ENCODE measurements at places on chromosomes 13 and 19.

DNA sequence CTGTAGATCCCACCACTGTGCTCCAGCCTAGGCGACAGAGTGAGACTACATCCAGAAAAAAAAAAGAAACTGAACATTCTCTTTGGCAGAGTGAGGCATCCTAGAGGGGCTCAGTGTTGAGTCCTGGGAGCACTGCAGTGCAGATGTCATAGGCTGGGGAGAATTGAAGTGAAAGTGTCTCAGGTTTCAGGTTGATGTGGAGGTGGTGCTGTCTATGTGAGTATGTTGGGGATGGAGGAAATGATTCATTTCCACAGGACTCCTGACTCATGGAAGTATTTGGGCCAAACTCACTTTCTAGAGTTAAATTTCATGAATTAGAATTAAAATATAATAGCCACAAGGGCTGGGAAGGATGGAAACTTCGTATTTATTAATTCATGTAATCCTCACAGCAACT, 134.4 kb upstream of the TSC22D1 start:
- no peak for DNase-seq

GRCh38 chr19:46631481-46631880, 4.5 kb downstream of the GNG8 start:
- no peak for DNase-seq

GRCh38 chr13:50132904-50133357, 117.7 kb downstream of the KCNRG start:
- no peak for DNase-seq

DNA sequence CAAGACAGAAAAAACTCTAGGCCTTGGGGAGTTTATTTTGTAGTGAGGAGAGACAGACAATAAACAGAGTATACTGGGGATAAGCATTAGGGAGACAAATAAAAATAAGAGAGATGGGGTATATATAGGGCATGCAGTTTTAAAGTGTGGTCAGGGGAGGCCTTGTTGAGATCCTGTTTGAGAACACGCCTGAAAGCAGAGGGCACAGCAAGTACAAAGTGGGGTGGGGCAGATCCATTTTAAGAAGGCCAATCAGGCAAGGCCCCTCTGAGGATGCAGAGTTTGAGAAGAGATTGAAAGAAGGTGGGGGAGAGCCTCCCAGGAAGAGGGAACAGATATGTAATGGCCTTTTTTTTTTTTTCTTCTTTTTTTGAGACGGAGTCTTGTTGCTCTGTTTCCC, 2.1 kb downstream of the PPP2R1A start:
- no peak for DNase-seq

- DNase-seq: no peak
These were observed 18.4 kb downstream of the ADGRL1 start for GRCh38 chr19:14187561-14187960.

DNA sequence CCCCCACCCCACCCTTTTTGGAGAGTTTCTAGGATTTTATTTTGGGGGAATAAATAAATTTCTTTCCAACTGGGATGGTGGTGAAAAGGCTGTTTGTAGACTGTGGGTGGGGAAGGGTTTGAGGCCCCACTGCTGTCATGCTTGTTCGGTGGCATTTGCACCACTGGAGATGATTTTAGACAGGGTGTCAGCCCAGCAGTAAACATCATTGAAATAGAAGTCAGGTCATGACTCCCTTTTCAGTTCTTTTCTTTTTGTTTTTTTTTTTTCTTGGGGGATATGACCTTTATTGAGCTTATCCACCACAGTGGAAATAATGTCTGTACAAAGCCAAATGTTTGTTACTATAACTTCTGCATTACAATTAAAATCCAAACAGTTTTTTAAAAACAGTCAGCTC, 14.1 kb downstream of the UBAC2 start:
- DNase-seq: no peak

GRCh38 chr19:28960986-28961705, 251.8 kb downstream of the UQCRFS1 start:
- no peak for DNase-seq

DNA sequence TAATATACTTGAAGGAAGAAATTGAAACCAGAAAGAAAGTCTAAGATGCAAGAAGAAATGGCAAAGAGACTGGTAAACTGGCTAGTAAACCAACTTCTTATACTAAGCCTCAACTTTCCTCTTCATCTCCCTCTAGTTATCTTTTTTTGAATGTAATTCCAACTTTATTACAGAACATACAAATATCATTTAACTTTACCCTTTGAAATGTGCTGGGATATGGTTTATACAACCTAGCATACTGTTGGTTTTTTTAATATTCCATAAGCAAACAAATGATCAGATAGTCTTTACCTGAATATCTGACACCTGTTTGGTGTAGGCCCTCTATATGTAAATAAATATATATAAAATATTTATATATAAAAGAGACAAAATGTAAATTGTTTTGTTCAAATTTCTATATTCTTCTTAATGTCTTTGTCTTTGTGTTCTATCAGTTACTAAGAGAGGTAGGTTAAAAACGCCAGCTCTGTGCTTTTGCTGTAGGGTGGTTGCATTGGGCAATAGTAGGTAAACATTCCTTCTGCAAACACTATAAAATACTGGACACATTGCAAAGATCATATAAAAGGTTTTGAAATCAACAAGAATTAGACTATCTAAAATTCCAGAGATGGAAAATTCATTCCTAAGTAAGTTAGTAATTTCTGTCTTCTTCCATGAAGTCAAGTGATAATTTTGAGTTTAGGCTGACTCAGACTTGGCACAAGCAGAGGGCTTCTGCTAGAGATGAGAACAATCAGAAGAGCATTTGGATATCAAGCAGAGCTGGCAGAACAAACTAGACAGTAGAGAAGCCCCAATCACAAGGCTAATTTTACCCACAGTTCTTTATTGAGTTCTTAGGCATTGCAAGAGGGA, 383.3 kb downstream of the RFC3 start:
- DNase-seq: no peak

DNA sequence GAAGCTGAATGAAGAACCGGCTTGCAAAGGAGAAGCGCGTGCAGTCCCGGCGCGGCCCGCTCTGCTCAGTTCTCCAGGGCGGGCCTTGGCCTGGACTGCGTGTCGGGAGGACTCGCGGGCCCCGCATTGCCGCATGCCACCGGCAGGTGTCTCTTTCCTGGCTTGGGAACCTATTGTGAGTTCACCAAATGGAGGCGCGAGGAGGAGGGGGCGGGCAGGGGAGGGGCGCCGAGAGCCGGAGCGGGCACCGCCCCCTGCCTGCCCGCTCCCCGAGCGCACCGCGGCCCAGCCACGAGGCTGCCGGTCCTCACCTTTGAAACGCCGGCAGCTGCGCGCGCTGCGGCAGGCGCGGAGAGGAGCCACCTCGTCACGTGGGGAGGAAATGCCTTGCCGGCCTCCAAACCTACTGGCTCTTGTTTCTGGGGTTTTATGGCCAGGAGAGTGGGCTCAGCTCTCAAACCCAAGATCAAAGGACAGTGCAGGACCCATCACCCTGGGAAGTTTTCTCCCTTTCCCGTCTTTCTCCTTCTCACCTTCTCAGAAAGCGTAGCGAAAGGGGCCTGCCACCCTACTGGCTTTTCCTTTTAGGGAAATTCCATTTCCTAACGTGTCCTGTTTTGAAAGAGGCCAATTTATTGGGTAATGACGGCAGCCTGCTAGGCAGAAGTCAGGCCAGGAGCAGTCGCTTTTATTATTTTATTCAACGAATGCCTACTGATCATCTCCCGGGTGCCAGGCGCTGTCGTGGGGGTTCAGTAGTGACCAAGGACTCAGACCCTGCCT, 13.8 kb upstream of the UBE2L5 start:
- peak; percentile 89 for DNase-seq

DNA sequence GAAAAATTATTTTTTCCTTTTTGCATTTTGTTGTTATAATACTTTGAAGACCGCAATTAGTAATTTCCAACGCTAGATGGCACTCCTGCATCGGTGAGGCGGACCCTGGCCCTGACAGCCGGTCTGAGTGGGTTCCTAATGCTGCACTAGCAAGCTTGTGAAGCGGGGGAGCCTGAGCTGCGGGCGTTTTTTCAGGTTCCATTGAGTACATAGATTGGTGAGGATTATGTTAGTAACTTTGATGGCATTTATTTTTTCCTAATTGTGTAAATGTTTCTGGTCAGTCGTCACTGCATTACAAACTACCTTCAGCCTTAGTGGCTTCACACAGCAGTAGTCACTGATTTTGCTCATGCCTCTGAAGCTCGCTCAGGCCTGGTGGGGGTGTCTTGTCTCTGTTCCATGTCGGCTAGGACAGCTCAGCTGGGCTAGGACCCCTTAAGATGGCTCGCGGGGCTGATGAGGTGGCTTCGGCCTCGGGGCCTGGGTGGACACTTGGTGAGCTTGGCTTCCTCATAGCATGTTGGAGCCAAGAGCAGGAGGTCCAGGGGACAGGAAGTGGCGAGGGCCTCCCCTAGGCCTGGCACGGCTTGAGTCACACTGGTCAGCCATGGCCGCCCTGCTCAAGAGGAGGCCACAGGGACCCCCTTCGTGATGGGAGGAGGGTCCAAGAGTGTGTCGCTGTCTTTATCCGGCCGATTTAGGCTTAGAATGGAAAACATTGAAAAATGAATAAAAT, 25.0 kb downstream of the ERCC5 start:
- DNase-seq: peak; percentile 29

DNA sequence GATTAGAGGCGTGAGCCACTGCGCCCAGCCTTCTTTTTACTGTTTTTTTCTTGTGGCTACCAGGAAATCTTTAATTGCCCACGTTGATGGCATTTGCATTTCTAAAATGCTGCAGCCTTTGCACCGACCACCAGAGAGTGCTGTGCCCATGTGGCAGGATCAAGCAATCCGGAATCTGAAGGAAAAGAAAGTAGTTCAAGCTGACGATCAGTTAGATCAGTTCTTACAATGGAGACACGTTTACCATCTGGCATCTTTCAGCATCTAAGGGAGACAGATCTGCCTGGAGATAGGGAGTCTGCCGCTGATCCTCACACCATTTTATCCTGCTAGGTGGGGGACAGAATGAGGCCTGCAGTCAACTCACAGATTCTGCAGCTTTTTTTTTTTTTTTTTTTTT, 19.9 kb downstream of the TINCR start:
- DNase-seq: no peak

- peak; percentile 14 for DNase-seq
These were observed 329.0 kb downstream of the OLFM4 start for GRCh38 chr13:53357582-53357981.

GRCh38 chr19:34888091-34888490, 38.6 kb upstream of the ZNF30 start:
- no peak for DNase-seq

DNA sequence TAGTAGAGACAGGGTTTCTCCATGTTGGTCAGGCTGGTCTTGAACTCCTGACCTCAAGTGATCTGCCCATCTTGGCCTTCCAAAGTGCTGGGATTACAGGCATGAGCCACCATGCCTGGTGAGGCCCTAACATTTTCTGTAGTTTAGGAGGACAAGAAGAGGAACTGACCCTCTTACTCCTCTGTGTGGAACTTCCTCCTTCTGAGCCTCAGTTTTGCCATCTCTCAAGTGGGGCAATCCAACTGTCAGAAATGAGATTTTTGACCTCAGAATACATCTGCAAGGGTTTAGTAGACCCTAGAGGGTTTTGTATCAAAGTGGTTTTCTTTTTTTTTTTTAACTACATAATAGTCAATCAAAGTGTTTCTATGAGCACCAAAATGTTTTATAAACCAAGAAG, 2.4 kb downstream of the DKKL1 start:
- DNase-seq: no peak

- DNase-seq: no peak
These were observed 73.1 kb upstream of the MTIF3 start for GRCh38 chr13:27523346-27524073.

GRCh38 chr13:103903790-103904189, 837.6 kb upstream of the SLC10A2 start:
- DNase-seq: no peak

DNA sequence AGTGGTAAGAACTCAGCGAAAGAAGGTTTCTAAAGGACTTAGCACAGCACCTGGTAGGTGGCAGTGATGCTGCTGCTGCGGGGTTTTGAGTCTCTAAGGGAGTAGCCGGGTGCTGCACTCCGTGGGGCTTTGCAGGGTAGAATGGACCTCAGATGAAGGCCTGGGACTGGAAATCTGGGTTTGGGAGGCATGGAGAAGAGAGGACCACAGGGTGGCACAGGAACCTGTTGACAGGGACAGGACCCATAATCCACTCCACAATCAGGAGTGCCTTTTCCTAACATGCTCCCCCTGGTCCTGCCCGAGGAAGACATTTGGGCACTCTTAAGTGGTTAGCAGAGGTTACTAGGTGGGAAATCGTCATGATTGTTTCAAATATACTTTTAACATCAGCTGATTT, 29.8 kb downstream of the TDRD12 start:
- DNase-seq: no peak

- no peak for DNase-seq
These were observed 14.3 kb downstream of the GAS6 start for GRCh38 chr13:113849546-113849945.

DNA sequence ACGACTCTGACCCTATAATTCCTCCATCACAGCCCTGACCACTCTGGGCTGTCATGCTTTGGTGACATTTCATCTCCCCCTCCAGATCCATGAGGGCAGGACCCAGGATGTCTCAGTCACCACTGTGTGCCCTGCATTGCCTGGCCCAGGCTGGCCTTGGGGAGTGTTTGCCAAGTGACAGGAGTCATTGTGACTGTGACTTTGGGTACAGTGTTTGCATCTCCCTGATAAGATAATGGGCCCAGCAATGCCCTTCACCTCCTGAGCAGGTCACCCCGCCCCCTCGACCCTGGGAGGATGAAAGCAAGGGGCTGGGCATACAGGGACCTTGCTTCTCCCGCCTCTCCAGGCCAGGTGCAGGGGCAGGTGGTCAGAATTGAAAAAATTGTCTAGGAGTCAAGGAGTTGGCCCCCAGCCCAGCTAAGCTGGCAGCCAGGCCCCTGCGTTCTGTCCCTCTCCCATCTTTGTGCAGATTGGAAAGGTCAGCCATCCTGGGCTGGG, 5.9 kb upstream of the ATP4A start:
- DNase-seq: no peak

DNA sequence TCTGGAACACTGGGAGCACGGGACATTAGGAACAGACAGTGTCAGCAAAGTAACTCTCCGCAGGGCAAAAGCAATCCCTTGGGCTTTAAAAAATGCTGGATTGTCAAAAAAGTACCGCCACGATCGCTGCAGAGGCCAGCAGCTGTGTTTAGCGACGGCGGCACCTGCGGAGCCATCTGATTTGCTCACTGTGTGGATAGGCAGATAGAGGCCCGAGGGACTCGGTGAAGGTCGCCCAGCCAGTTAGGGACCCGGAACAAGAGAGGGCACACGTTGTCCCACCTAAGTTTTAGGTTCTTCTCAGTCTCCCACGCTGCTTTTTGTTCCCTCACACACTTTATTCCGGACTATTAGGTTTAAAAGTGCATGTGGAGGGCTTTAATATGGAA, 238.3 kb downstream of the TEX29 start:
- DNase-seq: no peak

DNA sequence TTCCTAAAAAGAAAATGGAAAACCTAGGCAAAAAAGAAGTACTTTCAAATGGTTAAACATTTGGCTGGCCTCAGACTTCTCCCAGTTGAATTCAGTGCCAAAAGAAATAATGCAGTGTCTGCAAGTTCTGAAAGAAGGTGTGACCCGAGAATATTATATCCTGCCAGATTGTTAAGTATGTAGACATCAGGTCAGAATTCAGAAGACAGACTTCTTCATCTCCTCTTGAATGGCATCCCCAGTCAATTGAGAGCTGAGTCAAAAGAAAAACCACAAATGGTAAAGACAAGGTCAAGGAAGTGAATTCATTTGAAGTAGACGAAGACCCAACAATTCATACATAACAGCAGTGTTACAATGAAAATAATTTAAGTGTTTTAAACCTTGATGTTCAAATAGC, 194.5 kb downstream of the NBEA start:
- DNase-seq: no peak

- DNase-seq: no peak
These were observed 188.2 kb downstream of the KCNRG start for GRCh38 chr13:50203256-50203941.
